ENCODE measurements at places on chromosomes 1 and 21.

DNA sequence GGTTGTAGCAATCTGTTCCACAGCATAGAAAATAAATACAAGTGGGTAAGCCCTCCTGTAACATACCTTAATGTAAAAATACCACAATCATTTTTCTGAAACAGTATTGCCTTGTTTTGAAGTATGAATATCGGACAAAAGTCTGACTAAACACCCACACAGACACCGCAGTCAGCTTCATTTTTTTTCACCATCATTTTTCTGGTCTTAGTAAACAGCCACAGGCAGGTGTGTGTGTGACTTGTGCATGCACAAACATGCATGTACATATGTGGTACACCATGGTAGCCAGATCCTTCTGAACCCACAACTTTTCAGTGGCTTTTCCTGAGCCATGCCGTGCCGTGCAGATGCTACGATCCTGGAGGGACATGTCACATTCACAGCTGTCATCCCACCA lies 261.7 kb downstream of the PCP4 start:
- DNase-seq = no peak

GRCh38 chr1:162954824-162955223 lies 93.8 kb upstream of the CCDC190 start:
- no peak for DNase-seq

DNA sequence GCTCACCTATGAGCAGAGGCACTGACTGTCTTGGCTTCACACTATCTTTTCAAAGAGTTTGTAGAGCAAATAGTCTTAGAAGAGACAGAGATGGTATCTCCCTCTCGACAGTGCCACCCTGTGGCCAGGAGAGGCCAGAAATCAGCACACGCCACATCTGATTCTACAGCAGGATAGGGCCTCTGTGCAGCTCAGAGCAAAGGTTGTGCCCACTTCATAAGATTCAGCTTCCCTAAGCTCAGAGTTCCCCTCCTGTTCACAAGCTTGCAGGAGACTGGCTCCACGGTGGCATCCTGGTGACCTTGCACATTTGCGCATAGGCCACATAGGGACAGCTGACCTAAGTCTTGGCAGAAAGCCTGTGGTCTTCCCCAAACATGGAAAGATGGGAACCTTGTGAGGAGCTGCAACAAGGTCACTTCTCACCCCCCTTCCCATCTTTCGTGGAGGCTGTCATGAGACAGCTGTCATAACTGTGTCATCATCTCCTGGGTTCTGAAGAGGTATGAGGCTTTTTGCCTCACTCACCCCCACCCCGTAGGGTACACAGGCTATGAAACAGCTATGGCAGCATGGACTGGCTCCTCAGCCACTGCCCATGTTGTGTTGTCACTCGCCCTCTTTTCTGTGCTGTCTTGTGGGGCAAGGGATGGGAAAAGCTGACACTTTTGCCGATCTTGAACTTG lies 3.0 kb downstream of the ITLN2 start:
- DNase-seq = peak; percentile 69

GRCh38 chr1:18644446-18644845 lies 13.8 kb downstream of the PAX7 start:
- DNase-seq = no peak

DNA sequence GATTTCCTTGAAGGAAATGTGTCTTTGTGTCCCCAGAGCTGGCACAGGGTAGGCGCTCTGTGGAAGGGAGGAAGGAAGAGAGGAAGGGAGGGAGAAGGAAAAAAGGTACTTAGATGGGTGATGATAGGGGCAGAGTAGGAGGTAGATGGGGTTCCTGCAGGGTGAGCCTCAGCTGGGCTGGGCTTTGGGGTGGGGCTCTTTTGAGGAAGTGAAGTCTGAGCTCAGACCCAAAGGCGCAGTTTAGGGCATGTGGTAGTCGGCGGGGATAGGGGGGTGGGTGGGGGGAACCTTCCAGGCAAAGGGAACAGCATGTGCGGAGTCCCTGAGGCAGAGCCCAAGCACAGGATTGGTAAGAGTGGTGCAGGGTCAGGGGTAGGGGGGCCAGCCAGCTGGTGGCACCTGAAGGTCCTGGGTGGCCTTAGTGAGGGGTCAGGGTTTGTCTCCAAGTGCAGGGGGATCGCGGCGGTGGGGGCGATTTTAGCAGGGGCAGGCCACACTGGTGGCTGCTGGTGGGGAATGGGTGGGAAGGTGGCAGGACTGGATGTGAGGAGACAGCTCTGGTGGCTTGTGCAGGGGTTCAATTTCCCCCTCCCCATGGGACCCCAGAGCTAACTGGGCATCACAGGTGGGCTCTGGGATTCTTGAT lies 8.4 kb upstream of the HTR6 start:
- DNase-seq = no peak

GRCh38 chr1:150233359-150234308 lies 2.3 kb downstream of the ANP32E start:
- DNase-seq = peak; percentile 27

DNA sequence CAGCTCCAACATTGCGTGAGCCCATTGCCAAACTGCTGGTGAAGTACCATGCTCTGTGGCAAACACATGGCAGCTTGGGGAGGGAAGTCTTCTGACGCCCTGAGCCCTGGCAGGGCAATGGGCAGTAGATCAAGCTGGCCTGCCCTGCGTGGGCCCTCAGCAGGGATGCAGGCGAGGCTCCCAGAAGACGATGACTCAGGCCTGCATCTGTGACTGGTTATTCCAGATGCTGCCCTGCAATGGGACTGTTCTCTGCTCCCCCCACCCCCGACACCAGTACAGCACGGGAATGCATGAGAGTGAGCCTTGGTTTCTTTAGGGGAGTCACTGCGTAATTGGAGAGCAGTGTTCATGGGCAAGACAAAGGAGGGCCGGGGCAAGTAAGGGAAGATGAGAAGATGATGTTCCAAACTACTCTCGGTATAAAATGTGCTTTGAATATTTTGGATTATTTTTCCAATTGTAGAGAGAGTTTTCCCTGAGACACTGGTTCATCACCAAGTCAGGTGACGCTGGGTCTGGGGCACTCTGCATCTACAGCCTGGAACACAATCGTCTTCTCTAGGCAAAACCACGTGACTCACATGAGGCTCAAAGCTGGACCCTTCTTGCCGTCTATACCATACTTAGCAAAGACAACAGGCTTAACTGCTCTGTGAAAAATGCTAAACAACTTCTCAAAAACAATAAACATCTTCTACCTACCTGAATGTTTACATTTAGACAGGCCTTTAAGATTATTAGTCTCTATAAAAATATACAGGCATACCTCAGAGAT lies 9.0 kb upstream of the C1orf198 start:
- no peak for DNase-seq

DNA sequence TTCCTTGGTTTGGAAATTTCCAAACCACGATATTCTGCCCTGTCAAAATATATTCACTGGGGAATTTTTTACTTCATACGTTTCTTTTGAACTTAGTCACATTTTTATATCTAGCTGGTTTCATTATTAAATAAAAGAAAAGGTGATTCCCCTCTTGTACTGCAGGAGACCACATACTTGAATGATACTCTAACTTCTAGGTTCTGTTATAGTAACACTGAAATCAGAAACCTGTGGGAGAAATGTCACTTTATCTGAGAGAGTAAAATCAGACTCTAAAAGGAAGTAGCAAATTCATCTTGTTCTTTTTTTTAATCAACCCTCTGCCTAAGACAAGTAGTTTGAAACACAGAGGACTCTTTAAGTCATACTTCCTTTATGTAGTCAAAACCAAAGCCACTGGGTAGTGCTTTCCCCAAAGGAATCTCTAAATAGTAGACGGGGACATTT lies 34.4 kb downstream of the MRPL39 start:
- DNase-seq = peak; percentile 54

GRCh38 chr1:232123775-232124659 lies 497.4 kb downstream of the DISC1 start:
- no peak for DNase-seq

GRCh38 chr1:230392536-230392909 lies 33.6 kb downstream of the PGBD5 start:
- no peak for DNase-seq

- no peak for DNase-seq
These were observed 835 bp downstream of the C1orf52 start for GRCh38 chr1:85258536-85259117.

DNA sequence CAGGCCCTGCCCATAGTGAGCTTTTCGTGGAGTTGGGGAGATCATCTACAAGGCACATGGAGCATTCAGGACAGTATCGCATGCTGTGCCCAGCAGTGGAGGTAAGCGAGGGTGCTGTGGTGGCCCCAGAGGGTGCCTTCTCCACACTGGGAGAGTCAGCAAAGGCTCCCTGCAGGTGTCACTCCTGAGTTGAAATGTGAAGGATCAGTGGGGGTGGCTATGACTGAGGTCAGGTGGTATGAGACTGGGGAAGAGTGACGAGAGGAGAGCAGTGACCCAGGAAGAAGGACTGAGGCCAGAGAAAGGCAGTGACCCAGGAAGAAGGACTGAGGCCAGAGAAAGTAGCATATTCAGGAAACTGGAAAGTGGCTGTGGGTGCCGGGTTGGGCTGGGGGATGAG lies 53.0 kb downstream of the SPAG17 start:
- DNase-seq = no peak

- DNase-seq = peak; percentile 2
These were observed 47.6 kb downstream of the FCRL3 start for GRCh38 chr1:157652859-157653493.

DNA sequence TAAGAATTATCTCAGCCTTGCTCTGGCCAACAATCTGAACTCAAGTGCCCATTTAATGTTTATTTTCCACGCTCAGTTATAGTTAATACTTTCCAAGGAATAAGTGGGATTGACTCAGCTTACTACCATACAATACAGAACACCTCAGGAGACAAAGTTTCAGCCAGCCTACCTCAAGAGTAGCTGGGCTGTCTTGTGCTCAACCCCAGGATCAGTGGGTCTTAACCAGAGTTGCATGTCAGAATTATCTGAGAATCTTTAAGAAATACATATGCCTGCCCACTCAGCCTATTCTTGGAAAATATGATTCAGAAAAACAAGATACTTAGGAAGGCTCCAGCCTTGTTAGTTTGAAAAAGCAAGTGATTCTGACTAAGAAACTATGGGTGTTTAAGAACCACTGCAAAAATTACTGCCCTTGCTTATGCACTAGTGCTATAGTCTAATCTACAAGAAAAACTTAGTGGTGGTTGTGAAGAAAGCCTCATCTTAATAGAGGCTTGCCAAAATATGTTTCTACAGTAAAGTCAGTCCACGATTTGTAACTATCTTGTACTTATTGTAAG lies 20.4 kb downstream of the CDC7 start:
- DNase-seq = no peak
